Vagina (tissue), 2 donors: ENCODE measurements at places on chromosomes 4 and X. TPM values are rescaled to one million over a fixed set of nuclear protein-coding genes. Genes with fewer than 3 reads are reported as not detected.
A peak's percentile ranks its signal among the peaks of the same experiment; 100 is the strongest.

PNMA5 gene
- total RNA-seq: not detected

GRCh38 chrX:141314441-141314840, 72.1 kb upstream of the SPANXC start:
- no peaks in the 10 kb centered on the region for H3K27me3 ChIP-seq
- no peak overlapping the region for H3K27ac ChIP-seq
- no peak for DNase-seq
- H3K36me3 ChIP-seq: no peaks in the 10 kb centered on the region
- H3K4me3 ChIP-seq: no peak overlapping the region

- no peak overlapping the region for H3K27ac ChIP-seq
- no peak overlapping the region for H3K4me3 ChIP-seq
- no peak for DNase-seq
- no peaks in the 10 kb centered on the region for H3K4me1 ChIP-seq
Measured at GRCh38 chr4:122658377-122658776, 37.5 kb upstream of the IL21 start.

DNA sequence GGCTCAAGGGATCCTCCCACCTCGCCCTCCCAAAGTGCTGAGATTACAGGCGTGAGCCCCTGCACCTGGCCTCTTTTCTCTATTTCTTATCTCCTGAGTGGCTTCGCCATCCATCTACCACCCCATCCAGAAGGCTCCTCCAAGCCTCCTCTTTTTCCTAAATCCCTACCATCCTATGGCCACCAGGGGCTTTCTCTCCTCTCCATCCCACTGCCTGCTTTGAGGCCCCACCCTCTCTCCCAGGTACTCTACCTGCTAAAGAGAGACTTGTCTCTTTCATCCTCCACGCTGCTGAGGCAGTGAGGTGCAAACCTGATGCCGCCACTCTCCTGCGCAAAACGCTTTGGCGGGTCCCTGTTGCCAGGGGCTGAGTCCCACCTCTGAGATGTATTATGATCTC, 7.0 kb downstream of the RS1 start:
- H3K4me3 ChIP-seq: no peak overlapping the region
- DNase-seq: no peak
- H3K27ac ChIP-seq: no peak overlapping the region
- H3K27me3 ChIP-seq: no peaks in the 10 kb centered on the region
- H3K4me1 ChIP-seq: no peaks in the 10 kb centered on the region
- H3K36me3 ChIP-seq: no peaks in the 10 kb centered on the region

CWH43 gene
- 11.3 TPM for total RNA-seq

- no peak overlapping the region for H3K4me3 ChIP-seq
- no peak for DNase-seq
- no peak overlapping the region for H3K27ac ChIP-seq
Measured at GRCh38 chr4:849478-850175, 23.7 kb upstream of the CPLX1 start.

DNA sequence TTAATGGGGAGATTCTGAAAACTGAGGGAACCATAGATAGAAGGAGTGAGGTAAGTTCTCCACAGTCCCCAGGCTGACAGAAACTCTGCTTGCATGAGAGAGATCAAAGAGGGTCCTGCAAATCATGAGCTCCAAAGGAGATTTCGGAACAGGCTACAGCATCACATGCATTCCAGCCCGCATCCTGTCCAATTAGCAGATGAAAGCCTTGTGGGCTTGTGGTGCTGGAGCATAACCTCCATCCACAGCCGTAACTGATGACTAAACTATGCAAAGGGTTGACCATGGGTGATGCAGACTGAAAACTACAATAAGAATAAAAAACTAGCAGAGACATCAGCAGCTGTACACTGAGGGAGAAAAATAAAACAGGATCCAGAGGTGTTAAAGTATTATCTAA, 654.5 kb downstream of the TLL1 start:
- DNase-seq: no peak
- no peak overlapping the region for H3K4me3 ChIP-seq
- no peaks in the 10 kb centered on the region for H3K36me3 ChIP-seq

- H3K36me3 ChIP-seq: no peaks in the 10 kb centered on the region
- no peaks in the 10 kb centered on the region for H3K27me3 ChIP-seq
- H3K4me3 ChIP-seq: peak overlapping the region; percentile 57
- DNase-seq: no peak
Measured at GRCh38 chrX:155611302-155611701, 1.4 kb downstream of the TMLHE start.

CCKAR gene
- 0.74 TPM for total RNA-seq

DNA sequence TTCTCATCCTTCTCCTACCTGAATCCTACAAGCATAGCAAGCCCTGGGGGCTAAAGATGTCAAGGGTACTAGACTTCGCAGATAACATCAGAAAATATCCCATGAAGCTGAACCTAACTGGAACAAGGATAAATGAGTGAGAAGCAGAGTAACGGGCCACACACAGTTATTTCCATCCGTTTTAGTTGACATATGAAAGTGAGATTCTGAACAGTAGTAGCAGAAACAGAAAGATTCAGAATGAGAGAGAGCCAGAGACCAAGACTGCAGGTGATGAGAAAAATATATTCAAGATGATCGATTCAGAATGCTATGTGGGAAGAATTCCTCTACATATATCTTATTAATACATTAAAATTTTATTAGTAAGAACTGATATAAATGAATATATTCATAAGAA, 165.1 kb downstream of the TSPAN5 start:
- no peak for DNase-seq
- H3K27me3 ChIP-seq: no peaks in the 10 kb centered on the region
- no peaks in the 10 kb centered on the region for H3K36me3 ChIP-seq
- H3K27ac ChIP-seq: no peak overlapping the region

- no peak overlapping the region for H3K27ac ChIP-seq
- DNase-seq: no peak
- H3K36me3 ChIP-seq: no peaks in the 10 kb centered on the region
- H3K27me3 ChIP-seq: no peaks in the 10 kb centered on the region
- no peak overlapping the region for H3K4me3 ChIP-seq
Measured at GRCh38 chr4:41660352-41660751, 88.2 kb downstream of the PHOX2B start.

DNA sequence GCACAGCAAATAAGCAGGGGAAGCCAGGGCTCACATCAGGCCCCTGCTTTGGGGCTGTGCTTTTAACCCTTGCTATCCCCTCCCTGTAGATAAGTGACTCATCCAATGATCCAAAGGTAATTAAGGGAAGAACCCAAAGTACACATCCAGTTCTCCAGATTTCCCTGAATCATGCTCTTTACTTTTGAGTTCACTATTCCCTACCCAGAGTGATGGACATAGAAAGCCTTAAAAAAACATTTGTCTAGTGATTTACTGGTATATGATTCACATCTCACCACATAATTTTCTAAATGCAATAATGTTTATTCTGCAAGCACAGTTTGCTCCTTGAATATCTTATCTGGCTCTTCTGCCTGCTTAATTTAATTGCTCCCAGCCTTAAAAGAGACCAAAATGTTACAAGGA, 136.2 kb downstream of the PPP3CA start:
- H3K36me3 ChIP-seq: no peaks in the 10 kb centered on the region
- H3K27ac ChIP-seq: no peak overlapping the region
- no peaks in the 10 kb centered on the region for H3K27me3 ChIP-seq
- DNase-seq: no peak

- peaks cover 12% of the 10 kb centered on the region for H3K4me1 ChIP-seq
- H3K27me3 ChIP-seq: no peaks in the 10 kb centered on the region
- DNase-seq: no peak
- H3K4me3 ChIP-seq: no peak overlapping the region
- no peaks in the 10 kb centered on the region for H3K36me3 ChIP-seq
- H3K27ac ChIP-seq: peak overlapping the region; percentile 45
Measured at GRCh38 chr4:99404595-99405287, 30.4 kb downstream of the ADH7 start.

- H3K4me3 ChIP-seq: no peak overlapping the region
- no peaks in the 10 kb centered on the region for H3K27me3 ChIP-seq
- no peaks in the 10 kb centered on the region for H3K36me3 ChIP-seq
- DNase-seq: no peak
- no peaks in the 10 kb centered on the region for H3K4me1 ChIP-seq
Measured at GRCh38 chr4:151859641-151860040, 98.8 kb upstream of the GATB start.

- no peak for DNase-seq
- no peak overlapping the region for H3K27ac ChIP-seq
- H3K36me3 ChIP-seq: no peaks in the 10 kb centered on the region
- no peaks in the 10 kb centered on the region for H3K4me1 ChIP-seq
- H3K27me3 ChIP-seq: no peaks in the 10 kb centered on the region
Measured at GRCh38 chr4:156659570-156659969, 312.0 kb downstream of the PDGFC start.

DNA sequence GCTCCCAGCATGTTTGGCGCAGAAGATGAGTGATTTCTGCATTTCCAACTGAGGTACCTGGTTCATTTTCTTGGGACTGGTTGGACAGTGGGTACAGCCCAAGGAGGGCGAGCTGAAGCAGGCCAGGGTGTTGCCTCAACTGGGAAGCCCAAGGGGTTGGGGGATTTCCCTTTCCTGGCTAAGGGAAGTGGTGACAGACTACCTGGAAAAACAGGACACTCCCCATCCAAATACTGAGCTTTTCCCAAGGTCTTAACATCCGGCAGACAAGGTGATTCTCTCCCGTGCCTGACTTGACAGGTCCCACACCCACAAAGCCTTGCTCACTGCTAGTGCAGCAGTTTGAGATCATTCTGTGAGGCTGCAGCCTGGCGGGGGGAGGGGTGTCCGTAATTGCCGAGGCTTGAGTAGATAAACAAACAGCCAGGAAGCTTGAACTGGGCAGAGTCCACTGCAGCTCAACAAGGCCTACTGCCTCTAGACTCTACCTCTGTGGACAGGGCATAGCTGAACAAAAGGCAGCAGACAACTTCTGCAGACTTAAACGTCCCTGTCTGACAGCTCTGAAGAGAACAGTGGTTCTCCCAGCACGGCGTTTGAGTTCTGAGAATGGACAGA, 307.7 kb upstream of the ARSJ start:
- no peaks in the 10 kb centered on the region for H3K27me3 ChIP-seq
- no peak overlapping the region for H3K27ac ChIP-seq
- no peaks in the 10 kb centered on the region for H3K4me1 ChIP-seq
